Cardiac atrium fibroblast (primary cell): ENCODE measurements at places on chromosomes 5 and 9. TPM values are rescaled to one million over a fixed set of nuclear protein-coding genes. Genes with fewer than 3 reads are reported as not detected.

PCDHGA11 gene
- total RNA-seq: 10.2 and 12.8 TPM in 2 replicates

TRMT10B gene
- 3.6 and 3.9 TPM in 2 replicates for total RNA-seq

SMIM32 gene
- not detected in 2 replicates for total RNA-seq

CTSV gene
- total RNA-seq: 0.18 and 2.4 TPM in 2 replicates

IFNA2 gene
- total RNA-seq: not detected in 2 replicates

PLAC8L1 gene
- not detected in 2 replicates for total RNA-seq

NXNL2 gene
- 0.32 and 0.54 TPM in 2 replicates for total RNA-seq

CDO1 gene
- 0.65 and 0.72 TPM in 2 replicates for total RNA-seq

KIF20A gene
- 14.6 and 15.9 TPM in 2 replicates for total RNA-seq

CRHBP gene
- 13.8 TPM in 1 of 2 replicates, not detected in the other for total RNA-seq

UNC5A gene
- 0.54 and 0.97 TPM in 2 replicates for total RNA-seq

RFX3 gene
- total RNA-seq: 0.65 and 2.5 TPM in 2 replicates

IL33 gene
- 148 and 185 TPM in 2 replicates for total RNA-seq

DMRTA1 gene
- not detected in 2 replicates for total RNA-seq

CNTNAP3 gene
- 2.6 and 6.7 TPM in 2 replicates for total RNA-seq

APBA1 gene
- 3.1 and 14.3 TPM in 2 replicates for total RNA-seq

GNG10 gene
- total RNA-seq: 96.8 and 109 TPM in 2 replicates

SPATA31D4 gene
- not detected in 2 replicates for total RNA-seq

IL11RA gene
- total RNA-seq: 18.8 and 25.3 TPM in 2 replicates

FAM120A gene
- 78.3 and 86.2 TPM in 2 replicates for total RNA-seq

PCDHB7 gene
- 0.16 and 1.1 TPM in 2 replicates for total RNA-seq

SVEP1 gene
- 87.2 and 110 TPM in 2 replicates for total RNA-seq

LAMC3 gene
- not detected in 2 replicates for total RNA-seq

TMEM252 gene
- not detected in 2 replicates for total RNA-seq

OBP2B gene
- not detected in 2 replicates for total RNA-seq

LCN9 gene
- total RNA-seq: not detected in 2 replicates

FAM169A gene
- not detected in 2 replicates for total RNA-seq

FAM240B gene
- not detected in 2 replicates for total RNA-seq

RUSC2 gene
- 37.6 and 44.4 TPM in 2 replicates for total RNA-seq

GDA gene
- not detected in 2 replicates for total RNA-seq

SPATA31E1 gene
- not detected in 2 replicates for total RNA-seq

PCDHB1 gene
- not detected in 2 replicates for total RNA-seq
